ENCODE measurements at places on chromosomes 7 and 10.

DNA sequence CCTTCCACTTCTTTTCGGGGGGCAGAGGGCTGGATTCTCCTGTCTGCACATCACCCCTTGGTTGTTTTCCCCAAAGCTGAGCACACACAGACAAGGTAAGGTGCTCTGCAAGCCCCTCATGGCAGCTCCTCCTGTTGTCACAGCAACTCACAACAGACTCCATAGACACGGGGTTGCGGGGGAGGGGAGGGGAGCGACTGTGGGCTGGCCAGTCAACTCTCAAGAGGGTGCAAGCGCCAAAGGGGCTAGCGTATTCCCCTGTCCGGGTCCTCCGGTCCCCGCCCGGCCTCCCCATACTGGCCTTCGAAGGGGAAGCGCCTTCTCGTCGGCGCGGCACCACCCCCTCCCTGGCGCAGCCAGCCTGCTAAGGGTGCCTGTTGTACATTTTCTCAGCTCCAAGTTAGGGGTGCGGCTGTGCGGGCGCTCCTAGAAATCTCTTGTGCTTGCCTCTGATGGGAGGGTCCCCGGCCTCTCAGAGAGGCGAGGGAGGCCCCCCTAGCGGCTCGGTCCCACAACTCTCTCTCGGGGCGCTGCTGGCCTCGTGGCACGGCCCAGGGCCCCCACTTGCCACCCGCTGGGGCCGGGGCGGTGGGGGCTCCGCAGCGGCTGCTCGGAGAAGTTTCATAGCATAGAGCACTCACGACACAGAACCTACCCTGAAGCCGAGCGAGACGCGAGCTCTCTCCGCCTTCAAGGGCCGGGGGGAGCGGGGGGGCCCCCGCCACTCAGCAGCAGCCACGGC is 498 bp downstream of the RHOBTB1 start:
- peak; percentile 63 for DNase-seq

GRCh38 chr10:83957168-83957947 is 182.0 kb upstream of the GHITM start:
- no peak for DNase-seq

GRCh38 chr10:53140506-53140905 is 367.9 kb upstream of the MBL2 start:
- DNase-seq: no peak

- no peak for DNase-seq
These were observed 82.7 kb downstream of the FAM204A start for GRCh38 chr10:118259288-118259906.

GRCh38 chr10:98364432-98365102 is 50.4 kb downstream of the PYROXD2 start:
- no peak for DNase-seq

DNA sequence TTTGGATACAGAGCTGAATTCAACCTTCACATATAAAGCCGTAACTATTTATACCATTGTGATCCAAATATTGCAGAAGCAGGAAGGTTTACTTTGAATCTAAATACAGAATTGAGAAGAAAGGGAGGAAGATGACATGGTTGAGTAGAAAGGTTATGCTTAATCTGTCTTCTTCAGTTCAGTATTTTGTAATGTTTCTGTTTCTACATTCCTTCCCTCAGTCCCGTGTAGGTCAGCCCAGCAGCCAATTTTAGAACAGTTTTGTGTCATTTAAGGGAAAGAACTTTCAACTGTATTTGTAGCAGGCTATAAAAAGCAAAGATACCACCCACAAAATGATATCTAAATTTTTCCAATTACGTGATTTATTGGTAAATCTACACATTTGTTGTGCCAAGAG is 97.4 kb downstream of the CPED1 start:
- DNase-seq: no peak

GRCh38 chr7:10889266-10889898 is 84.3 kb upstream of the PHF14 start:
- no peak for DNase-seq

GRCh38 chr7:36227223-36227622 is 74.2 kb downstream of the EEPD1 start:
- DNase-seq: no peak

DNA sequence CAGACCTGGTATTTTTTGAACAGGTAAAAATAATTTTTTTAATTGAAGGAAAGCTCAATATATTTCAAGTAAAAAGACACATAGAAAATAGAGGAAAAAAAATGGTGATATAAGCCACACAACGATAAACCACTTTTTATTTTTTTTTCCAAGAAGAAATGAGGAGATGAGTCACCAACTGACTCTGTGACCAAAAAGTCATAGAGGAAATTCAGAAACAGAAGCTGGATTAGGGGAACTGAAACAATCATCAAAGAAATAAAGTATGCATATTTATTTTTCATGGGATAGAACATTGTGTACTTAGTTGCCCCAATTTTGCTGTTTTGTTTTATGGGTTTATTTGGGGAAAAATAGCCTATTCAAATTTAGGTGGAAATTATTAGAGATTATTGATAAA is 176.8 kb upstream of the AGR3 start:
- no peak for DNase-seq

DNA sequence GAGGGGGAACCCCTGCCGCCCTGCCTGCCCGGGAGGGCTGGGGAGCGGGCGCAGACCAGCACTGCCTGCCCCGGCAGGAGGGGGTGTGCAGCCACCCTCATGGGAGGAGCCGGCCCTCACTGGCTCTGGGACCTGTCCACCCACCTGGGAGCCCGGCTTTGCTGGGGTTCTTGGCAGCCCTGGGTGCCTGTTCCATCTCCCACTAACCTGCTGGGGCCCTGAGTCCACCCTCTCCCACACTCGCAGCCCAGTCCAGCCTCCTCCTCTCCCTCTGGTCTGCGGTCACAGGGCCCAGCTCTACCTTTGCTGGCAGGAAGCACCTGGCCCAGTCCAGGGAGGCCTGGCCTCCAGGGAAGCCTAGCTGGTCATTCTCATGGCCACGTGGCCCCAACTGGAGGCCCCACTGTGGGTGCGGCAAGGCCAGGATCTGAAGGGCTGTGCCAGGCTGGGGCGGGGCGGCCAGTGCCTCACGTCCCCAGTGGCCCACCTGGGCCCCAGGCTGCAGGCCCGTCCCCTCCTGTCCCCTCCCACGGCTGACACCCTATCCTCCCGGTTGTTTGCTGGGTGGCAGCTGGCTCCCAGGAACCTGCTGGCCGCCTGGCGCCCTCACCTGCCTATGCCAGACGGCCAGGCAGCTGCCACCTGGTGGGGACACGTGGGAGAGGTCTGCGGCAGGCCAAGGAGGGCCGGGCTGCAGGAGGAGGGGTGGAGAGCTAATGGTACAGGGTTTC is at the start of gene TMEM184A:
Gene TMEM184A, minus strand, starts transcription at position 393 of the 731 bp plus-strand sequence. CDS start 721 bp downstream, outside the sequence.
- no peak for DNase-seq

GRCh38 chr7:30330134-30331111 is 46.0 kb downstream of the ZNRF2 start:
- no peak for DNase-seq

Measured in hypothalamus (tissue), 51 donors.